ENCODE measurements at places on chromosomes 5 and 9. TPM values are rescaled to one million over a fixed set of nuclear protein-coding genes. Genes with fewer than 3 reads are reported as not detected.

CARTPT gene
- total RNA-seq = not detected

JAK2 gene
- 12.3 TPM for total RNA-seq

MZB1 gene
- total RNA-seq = 0.57 TPM

ANKS6 gene
- 41.7 TPM for total RNA-seq

SPATA31C1 gene
- not detected for total RNA-seq

SOWAHA gene
- total RNA-seq = not detected
